ENCODE measurements at places on chromosomes 5 and 9. TPM values are rescaled to one million over a fixed set of nuclear protein-coding genes. Genes with fewer than 3 reads are reported as not detected.

CDKN2A gene
- not detected for polyA plus RNA-seq

ADAMTS19 gene
- 4.0 TPM for polyA plus RNA-seq

ADCY2 gene
- polyA plus RNA-seq = 5.2 TPM

NMUR2 gene
- 0.14 TPM for polyA plus RNA-seq

CSF2 gene
- polyA plus RNA-seq = not detected

ALDH7A1 gene
- 177 TPM for polyA plus RNA-seq

LHX3 gene
- not detected for polyA plus RNA-seq

FOXD4L3 gene
- not detected for polyA plus RNA-seq

CCL21 gene
- polyA plus RNA-seq = 14.0 TPM

All from left renal cortex interstitium (tissue), 4 donors.